ENCODE measurements at places on chromosomes 1 and 21. TPM values are rescaled to one million over a fixed set of nuclear protein-coding genes. Genes with fewer than 3 reads are reported as not detected.

Gene PAQR6
- total RNA-seq = 4.6 TPM

Gene MPZ
- 3.0 TPM for total RNA-seq

Gene TCHH
- not detected for total RNA-seq

Gene OR2M3
- total RNA-seq = not detected

Gene GOLPH3L
- 19.8 TPM for total RNA-seq

Gene OR2T6
- total RNA-seq = not detected
